ENCODE measurements at places on chromosomes 4 and X.

- no peak for DNase-seq
Observed at GRCh38 chrX:70176938-70177533, at the start of gene DGAT2L6. TSS of gene DGAT2L6 (plus strand) at chrX:70177483. CDS start at chrX:70177583, 100 bp downstream.

DNA sequence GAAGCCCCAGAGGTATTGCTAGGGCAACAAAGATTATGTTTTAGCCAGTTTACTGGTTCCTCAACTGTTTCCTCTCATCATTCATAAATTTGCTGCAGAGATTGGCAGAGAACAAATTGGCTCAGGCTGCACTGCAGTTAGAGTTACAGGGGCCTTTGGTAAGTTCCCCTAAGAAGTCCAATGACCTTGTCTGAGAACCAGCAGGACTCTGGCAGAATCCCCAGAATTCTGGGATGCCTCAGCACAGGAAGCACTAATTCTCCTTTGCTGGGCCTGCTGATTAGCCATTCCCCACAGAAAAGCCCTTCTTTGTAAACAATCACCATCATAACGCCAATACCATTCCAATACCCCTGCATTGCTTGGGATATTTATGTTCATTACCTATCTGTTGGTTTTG lies 151.3 kb downstream of the USP46 start:
- DNase-seq = no peak

- no peak for DNase-seq
Observed at GRCh38 chr4:109631532-109632108, 71.6 kb downstream of the MCUB start.

DNA sequence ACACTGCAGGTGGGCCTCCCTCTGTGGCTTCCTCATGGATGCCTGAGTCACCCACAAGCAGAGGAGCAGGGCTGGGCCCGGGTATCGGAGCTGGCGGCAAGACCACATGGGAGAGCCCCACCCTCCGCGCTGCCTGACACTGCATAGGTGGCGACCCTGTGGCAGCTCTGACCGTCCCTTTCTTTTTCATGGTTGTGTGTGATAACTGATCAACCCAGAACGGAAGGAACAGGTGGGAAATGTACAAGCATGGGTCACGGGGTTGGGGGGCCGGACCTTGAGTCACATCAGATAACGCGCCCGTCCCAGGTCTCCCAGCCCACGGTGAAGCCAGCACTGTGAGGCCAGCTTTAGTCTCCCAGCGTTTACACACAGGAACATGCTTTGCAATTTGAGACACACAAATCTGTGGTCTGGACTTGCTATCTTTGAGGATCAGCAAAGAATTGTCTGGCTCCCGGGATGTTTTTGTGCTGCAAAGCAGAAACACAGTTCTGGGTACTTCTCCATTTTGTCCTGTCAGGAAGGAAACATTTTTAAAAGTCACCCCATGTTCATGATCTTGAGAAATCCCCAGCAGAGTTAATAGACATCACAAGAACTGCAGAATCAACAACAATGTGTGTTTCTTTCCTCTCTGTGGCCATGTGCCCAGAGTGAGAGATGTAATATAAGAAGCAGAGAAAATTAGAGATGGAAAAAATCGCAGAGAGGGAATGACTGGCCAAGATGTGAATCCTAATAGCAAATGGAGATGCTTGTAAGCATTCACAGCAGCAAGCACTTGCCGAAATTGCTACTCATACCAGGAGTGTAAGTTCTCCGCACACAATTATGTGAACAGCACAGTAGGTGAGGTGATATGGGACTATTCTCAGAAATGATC lies 70.1 kb upstream of the CBR4 start:
- DNase-seq = no peak

DNA sequence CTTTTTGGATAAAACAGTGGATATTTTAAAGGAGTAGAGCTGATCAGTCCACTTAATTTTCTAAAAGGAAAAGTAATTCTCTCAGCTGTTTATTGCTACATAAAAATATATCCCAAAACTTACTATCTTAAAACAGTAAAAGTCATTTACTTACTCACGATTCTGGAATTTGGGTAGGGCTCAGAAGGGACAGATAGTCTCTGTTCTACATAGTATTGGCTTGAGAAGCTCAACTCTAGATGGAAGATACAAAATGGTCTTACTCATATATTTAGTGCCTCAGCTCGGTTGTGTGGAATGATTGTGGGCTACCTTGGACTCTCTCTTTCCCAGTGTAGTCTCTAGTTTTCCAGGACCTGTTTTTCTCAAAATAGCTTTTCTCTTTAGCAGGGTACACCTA lies 691.5 kb upstream of the POU3F4 start:
- DNase-seq = no peak

- DNase-seq = no peak
Observed at GRCh38 chr4:89222170-89222569, 85.4 kb downstream of the GPRIN3 start.

DNA sequence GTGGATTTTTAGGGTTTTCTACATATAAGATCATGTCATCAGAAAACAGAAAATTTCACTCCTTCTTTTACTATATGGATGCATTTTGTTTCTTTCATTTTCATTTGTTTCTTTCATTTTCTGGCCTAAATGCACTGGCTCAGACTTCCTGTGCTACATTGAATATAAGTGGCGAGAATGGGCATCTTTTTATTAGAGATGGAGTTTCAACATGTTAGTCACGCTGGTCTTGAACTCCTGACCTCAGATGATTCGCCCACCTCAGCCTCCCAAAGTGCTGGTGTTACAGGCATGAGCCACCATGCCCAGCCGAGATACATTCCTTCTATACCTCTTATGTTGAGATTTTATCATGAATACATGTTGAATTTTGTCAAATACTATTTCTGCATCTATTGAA lies 61.8 kb downstream of the BRWD3 start:
- DNase-seq = no peak

DNA sequence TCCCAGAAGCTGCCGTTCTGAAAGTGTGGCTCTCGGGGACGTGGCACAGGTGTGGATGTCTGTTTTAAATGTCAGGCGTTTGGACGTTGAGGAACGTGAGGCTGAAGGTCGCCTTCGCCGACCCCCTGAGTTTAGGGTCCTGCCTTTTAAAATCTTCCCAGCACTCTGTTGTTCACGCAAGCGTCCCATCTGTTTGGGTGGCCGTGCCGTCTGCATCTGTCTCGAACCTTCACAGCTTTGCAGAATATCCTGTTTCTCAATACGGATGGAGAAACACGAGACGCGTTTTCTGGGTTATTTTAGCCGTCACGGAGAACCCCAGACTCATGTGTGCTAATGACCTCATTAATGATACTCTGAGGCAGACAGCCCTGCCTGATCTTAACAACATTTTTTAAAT lies 31.5 kb downstream of the SHOX start:
- no peak for DNase-seq
